GM12865 (cell line): ENCODE measurements at places on chromosomes 11 and 22.

GRCh38 chr11:13550761-13551160 is 55.0 kb upstream of the PTH start:
- DNase-seq, result no peak

- peak; percentile 69 for DNase-seq
Observed at GRCh38 chr11:75140269-75141138, 10.4 kb upstream of the SLCO2B1 start.

DNA sequence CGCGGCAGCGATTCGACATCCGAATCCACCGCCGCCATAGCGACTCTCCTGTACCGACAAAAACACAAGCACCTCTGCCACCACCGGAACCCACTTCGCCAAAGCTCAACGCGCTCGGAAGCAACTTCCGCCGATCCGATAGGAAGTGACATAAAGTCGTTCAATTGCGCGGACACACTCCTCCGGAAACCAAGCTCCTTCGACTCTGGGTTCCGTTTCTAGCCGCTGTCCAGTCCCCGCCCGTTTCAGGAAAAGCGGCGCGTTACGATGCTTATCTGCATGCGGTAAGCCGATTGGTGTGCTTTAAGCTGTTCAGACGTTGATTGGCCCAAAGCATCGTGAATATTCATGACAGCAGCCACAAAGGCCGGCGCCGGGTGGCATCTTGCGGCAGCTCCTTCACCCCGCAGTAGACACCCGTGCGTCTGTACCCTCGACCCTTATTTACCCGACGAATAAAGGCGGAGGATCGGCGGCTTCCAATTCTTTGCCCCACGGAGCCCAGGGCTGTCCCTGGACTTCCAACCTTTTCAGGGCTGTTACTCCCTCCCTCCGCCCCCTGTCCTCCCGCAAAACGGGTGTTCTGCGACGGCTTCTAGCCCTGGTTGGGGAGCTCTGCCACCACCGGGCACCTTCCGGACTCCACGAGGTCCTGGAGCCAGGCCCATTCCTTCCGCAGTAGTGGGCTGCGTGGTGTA is at the start of gene TUT1:
Gene TUT1, minus strand, starts transcription at position 76 of the 698 bp plus-strand sequence. Its CDS starts 38 bp downstream, at position 38.
- peak; percentile 99 for DNase-seq

DNA sequence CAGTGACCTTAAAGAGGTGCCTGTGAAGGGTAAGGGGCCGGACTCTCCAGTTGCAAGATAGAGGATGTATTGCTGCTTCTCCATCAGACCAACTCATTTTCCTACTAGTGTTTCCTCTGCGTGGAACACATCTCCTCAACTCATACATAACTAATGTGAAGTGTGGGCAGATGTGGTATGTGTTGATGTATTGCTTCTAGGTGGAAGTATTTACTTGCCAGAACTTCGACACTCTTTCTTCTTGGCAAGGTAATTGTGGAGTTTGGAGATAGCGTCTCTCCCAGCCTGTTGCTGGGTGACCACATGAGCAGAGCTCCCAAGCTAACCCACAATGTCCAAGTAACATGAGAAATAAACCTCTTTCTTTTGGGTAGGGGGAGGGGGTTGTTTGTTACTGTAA is 456.9 kb downstream of the DYNC2H1 start:
- DNase-seq, result no peak

GRCh38 chr11:13236626-13237025 is 41.0 kb upstream of the BMAL1 start:
- no peak for DNase-seq

GRCh38 chr11:12745787-12746186 is 71.6 kb downstream of the TEAD1 start:
- DNase-seq, result no peak

DNA sequence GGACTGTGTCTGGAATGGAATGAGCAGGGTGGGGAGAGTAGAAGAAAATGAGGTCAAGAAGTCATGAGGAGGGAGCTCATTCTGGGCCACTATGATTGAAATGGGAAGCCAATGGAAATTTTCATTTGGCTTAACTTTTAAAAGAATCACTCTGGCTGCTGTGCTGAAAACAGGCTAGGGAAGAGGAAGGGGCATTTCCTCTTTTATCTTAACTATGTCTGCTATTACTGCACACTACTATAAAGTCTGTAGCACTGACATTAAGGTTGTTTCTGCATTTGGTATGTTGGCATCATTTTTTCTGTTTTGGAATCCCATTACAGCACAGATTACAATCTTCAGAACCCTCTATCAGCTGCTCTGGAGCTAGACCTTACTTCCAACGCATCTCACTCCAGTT is 8.2 kb downstream of the PATL1 start:
- no peak for DNase-seq

DNA sequence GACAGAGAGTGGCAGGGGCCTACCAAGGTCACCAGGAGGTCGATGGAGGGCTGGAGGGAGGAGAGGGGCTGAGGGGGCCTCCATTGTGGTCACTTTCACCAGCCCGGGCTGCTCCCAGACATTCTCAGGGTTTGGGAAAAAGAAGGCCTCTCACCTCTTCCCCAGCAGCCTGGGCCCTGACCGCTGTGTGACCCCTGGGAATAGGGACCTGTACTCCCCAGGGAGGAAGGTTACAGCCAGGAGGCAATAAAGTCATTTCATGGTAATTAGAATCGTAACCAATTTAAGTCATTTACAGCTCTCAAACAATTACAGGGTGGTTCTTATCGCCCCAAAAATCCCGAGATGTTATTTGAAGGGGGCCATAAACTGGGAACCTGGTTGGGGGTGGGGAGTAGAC is 37.8 kb downstream of the ISX start:
- DNase-seq, result no peak

DNA sequence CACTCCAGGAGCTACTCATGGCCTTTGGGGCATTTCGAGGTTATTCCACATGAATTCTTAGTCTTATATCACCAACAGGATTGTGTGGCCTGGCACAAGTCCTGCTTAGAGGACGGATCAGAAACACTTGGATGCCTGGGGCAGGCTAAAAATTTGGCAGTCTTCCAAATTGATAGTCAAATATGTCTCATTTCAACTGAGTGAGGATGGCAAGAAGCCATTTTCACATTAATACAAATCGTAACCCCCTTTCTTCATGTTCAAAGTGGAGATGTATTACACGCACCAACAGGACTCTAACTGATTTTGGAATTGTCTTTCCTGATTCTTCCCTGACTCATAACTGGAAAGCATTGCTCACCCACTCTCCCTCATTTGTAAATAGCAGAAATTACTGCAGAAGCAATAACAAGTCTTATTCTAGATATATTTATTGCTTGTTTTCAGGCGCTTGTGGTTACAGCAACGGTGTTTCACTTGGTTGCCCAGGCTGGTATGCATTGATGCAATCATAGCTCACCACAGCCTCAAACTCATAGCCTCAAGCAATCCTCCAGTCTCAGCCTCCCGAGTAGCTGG is 10.3 kb upstream of the CCDC86 start:
- DNase-seq, result peak; percentile 37

- no peak for DNase-seq
Observed at GRCh38 chr11:43686207-43686606, 5.7 kb downstream of the HSD17B12 start.

- no peak for DNase-seq
Observed at GRCh38 chr11:86089659-86090058, 20.8 kb upstream of the PICALM start.
